T-helper 2 cell (primary cell): ENCODE measurements at places on chromosomes 3 and 15.

GRCh38 chr3:71218508-71218907 is 365.0 kb downstream of the FOXP1 start:
- DNase-seq: no peak

DNA sequence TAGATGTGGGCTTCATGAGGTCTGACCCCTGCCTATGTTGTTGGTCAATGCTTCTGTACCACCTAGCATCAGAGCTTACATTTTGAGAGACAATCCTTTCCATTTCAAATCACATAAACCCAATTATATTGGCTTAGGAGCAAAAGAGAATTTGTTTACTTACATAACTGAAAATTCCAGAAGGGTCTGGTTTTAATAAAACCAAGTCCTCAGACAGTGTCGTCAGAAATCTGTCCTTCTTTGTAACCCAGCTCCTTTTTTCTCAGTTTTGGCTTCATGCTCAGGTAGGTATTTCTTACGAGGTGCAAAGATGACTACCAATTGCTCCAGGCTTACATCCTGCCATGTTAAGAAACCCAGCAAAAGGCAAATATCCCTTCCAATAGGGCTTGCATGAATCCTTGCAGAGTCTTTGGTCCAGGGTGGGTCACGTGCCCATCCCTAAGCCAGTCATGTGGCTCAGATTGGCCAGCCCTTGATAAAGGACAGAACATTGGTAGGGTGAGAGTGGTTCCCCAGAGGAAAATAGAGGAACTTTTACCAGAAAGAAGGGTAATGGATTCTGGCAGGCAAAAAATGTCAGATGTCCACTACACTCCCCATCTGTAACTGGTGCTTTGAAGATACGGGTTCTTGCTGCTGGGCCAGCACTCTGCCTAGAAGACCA is 50.2 kb upstream of the VILL start:
- no peak for DNase-seq

- no peak for DNase-seq
Observed at GRCh38 chr15:46088486-46089445, 453.9 kb downstream of the SQOR start.

DNA sequence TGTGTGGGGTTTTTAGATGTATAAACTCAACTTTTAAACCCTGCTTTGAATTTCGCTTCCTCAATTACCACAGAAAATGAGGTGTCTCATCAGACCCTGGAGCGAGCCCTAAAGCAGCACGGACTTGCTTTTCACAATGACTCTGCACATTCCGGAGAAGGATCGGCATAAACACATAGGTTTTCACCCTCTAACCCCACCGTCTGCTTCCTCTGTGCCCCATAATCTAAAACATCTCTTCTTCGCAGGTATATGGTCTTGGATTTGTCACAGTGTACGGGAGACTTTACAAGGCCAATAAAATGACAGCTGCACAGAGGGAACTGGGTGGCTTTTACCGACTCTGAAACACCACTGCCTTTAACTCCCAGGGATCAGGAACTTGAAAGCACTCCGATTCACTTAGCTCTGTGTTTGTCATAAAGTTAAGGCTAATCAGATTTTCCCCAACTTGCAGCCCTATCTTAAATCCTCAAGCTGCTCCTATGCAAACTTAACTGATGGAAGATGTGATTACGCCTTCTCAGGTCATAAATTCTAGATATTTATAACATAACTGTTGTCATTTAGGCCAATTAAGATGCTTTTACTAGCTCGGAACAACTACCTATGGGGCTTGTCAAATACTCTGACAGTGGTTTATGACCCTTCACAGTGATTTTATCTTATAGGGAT is 133.4 kb upstream of the WNT5A start:
- DNase-seq: no peak

DNA sequence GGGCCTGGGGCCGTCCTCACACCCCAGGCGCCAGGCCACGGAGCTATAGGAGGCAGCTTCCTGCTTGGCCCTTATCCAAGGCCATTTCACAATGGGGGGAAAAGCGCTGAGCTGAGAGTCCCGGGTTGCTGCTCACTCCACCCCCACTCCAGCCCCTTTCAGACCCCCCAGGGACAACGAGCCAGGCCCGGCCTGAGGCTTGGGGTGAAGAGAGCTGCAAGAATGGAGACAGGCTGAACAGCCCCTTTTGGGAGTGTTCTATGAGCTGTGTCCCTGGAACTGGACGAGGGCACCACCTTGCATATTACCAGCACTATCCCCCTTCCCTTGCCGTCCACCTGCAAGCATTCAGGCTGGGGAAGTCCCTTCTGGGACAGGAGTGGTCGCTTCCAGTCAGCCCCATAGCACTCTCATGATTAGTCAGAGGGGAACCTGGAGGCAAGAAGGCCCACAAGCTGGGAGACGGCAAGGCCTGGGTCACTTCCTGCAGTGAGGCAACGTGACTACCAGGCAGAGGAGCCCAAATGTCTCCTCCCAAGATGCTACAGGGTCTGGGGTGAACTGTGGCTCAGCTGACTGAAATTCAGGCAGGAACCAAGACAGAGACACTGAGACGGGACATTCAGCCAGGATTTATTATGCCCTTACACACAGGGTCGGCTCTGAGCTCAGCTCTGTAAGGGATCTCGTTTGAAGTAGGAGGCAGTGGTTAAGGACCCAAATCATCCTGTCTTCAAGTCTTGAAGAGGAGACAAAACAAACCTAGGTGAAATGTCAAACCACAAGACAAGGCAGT is 8.6 kb upstream of the SRP14 start:
- no peak for DNase-seq

GRCh38 chr3:190183121-190183520 is 62.4 kb upstream of the P3H2 start:
- no peak for DNase-seq

DNA sequence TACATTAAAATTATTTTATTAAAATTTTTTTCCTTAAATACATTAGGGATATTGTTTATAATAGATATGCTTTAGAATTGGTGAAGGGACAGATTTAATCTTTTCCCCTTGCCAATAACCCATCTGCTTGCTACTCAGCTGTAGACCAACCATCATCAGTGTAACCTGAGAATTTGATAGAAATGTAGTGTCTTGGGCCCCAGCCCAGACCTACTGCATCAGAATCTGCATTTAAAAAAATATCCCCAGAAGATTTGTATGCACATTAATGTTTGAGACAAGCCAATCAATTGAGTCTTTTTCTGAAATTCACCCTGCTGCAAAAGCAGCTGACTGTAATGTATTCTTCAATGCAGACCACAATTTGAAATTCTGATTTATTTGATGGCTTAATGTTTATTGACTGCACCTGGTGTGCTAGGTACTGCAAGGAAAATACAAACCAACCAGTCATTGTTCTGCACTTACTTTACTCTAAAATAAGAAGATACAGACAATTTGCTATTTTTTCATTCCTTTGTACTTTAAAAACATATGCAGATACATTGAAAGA is 190.7 kb upstream of the SGO1 start:
- DNase-seq: no peak

- no peak for DNase-seq
Observed at GRCh38 chr3:17823036-17823435, 80.6 kb upstream of the TBC1D5 start.

- DNase-seq: no peak
Observed at GRCh38 chr3:54670201-54671000, 257.5 kb downstream of the LRTM1 start.

DNA sequence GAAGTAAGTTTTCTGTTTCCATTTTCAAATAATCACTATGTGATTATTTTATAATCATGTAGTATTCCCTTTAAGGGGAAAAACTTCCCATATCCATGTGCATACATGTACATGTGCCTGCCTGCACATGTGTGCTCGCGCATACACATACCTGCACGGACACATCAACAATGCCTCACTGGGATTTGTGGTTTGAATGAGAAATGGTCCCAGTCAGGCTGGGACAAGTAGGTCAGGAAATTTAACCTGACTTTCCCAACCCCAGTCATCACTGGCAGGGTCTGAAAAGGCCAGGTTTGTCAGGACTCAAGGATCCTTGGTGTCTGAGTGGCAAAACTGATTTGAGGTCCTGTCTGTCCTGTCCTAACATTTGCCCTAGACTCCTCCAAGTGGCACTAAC is 109.3 kb upstream of the MRPS22 start:
- no peak for DNase-seq

DNA sequence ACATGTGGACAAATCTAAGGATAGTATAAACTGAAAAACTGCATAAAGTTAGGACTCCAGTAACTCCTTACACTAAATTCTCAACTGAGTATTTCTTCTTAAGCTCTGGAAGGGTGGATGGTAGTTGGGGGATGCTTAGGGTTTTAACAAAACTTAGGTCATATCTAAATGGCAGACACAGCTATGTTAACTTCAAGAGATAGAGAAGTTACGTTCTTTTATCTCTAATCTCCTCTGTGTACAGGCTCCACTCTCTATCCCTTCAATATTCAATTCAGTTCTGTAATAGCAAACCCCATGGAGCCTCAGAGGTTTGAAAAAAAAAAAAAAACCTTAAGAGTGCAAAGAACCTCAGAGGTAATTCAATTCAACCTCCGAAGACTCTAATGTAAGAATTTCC is 3.1 kb downstream of the CMTM6 start:
- DNase-seq: no peak

DNA sequence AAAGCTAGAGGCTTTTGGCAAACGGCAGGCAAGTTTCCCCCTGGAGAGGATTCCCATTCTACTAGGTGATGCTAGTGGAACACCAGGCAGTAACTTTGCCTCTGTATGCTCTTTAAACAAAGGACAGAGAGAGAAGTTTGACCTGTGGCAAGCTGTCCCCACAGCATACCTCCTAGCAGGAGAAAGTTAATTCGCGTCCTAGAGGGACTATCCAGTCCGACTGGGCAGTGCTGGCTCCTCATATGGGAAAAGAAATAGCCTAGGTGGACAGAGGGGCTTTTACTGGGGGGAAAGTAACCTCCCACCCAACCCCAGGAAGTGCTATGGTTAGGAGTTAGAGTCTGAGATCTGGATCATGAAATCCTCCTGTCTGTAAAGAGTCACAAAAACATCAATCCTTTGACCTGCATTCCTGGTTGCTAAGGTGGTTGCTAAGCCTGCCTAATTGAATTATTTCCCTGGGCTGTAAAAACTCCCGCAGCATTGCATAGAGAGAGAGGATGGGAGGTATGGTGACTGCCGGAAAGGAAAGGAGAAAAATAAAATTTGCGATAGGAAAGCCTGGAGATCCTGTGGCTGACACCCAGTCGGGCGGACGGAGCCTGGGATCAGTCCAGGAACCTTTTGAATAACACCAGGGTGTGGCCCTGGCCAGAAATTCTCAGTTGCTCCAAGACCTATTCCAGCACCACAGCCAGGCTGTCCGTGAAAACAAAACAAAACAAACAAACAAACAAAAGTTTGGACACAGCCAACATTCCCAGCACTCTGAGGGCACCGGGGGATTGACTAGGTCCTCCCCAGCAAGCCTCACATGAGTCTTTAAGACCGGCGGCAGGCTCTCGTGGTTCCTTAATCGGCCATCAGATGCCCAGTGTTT is 67.7 kb upstream of the ATP11B start:
- DNase-seq: no peak

- DNase-seq: no peak
Observed at GRCh38 chr3:140509534-140509933, 168.3 kb upstream of the TRIM42 start.

DNA sequence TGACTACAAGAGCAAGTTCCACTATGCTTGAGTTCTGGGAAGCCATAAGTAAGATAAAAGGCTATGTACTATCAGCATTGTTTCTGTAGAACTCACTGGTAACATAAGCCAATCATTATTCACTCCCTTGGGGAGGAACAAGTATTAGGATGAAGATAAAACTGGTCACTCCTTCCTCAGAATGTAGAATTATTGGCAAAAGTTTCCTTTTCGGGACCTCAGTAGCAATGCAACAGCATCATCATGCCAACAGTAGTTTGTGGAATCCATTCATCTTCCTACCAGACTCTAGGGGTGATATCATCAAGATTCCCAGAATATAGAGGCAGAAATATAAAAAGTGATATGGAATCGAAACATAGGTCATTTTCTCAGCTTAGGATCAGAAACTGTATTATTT is 209.5 kb downstream of the PLOD2 start:
- no peak for DNase-seq

DNA sequence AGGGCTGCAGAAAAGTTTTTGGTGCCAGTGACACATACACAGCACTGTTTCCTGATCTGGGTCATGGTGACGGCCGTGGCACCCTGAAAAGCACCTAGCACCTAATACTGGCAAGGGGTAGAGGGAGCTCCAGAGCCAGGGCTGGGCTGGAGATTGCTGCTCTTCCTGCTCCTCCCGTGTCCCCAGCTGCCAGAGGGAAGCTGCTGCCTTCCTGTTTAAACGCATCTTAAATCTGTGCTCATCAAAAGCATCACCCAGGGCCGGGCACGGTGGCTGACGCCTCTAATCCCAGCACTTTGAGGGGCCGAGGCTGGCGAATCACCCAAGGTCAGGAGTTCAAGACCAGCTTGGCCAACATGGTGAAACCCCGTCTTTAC is 156.7 kb upstream of the MEF2A start:
- peak; percentile 51 for DNase-seq

GRCh38 chr3:159655202-159655601 is 333.4 kb upstream of the IL12A start:
- no peak for DNase-seq

GRCh38 chr3:190747571-190747970 is 114.9 kb downstream of the GMNC start:
- no peak for DNase-seq
